Kidney glomerular epithelial cell (primary cell): ENCODE measurements at places on chromosomes 1 and 21.

- DNase-seq, result no peak
Observed at GRCh38 chr1:5796028-5796427, 196.2 kb downstream of the NPHP4 start.

DNA sequence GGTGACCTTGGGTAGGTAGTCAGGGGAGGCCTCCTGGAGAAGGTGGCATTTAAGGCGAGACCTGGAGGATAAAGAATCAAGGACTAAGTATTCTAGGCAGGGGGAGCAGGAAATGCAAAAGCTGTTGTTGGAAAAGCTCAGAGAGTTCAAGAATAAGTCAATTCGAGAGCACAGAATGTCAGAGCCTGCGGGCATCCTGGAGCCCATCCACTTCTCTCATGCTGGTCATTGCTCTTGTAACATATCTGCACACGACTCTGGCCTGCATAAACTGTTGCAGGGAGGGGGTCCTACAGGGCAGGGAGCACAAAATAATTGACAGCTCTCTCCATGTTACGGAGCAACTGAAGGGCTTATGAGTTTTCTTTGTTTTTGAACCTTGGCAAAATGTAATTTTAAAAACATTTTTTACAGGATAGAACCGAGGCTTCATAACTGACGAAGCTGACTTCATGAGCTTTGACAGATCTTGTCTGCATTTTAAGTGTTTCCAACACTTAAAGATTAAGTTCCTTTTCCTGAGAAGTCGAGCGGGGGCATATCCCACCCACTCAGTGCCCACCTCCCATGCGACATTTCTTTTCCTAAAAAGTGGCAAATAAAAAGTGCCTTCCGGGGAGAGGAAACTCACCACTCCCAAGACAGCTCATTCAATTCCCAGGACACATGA is 4.2 kb downstream of the PLA2G5 start:
- no peak for DNase-seq

- no peak for DNase-seq
Observed at GRCh38 chr1:207838156-207839082, 72.5 kb downstream of the CD34 start.

DNA sequence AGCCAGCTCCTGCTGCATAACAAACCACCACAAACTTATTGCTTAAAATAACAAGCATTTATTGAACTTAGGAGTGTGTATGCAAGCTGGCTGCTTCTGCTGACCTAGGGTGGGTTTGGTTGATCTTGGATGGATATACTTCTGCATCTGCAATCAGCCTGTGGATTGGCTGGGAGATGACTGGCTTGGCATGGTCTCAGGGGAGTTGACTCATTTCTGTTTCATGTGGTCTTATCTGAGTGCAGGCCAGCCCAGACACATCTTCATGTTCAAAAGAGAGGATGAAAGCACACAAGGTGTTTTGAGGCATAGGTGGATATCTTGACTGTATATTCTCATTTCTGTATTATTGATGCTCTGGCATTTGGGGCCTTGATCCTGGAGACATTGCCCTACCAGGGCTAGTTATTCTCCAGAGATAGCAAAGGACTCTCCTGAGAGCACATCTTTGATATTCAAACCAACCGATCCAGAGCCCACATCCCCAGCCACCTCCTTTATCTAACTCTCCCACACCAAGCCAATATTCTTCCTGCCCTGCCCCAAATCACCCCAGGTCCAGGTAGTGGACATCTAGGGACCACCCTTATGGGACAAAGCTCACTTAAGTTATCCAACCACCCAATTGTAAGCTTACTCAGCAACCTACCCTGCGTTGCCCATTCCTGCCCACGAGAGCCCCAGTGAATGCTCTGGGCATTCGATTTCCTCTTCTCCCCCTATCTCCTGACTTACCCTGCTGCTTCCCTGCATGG is 350.8 kb downstream of the PTPRU start:
- DNase-seq, result no peak

GRCh38 chr21:45142469-45143308 is 68.3 kb downstream of the ADARB1 start:
- DNase-seq, result no peak

DNA sequence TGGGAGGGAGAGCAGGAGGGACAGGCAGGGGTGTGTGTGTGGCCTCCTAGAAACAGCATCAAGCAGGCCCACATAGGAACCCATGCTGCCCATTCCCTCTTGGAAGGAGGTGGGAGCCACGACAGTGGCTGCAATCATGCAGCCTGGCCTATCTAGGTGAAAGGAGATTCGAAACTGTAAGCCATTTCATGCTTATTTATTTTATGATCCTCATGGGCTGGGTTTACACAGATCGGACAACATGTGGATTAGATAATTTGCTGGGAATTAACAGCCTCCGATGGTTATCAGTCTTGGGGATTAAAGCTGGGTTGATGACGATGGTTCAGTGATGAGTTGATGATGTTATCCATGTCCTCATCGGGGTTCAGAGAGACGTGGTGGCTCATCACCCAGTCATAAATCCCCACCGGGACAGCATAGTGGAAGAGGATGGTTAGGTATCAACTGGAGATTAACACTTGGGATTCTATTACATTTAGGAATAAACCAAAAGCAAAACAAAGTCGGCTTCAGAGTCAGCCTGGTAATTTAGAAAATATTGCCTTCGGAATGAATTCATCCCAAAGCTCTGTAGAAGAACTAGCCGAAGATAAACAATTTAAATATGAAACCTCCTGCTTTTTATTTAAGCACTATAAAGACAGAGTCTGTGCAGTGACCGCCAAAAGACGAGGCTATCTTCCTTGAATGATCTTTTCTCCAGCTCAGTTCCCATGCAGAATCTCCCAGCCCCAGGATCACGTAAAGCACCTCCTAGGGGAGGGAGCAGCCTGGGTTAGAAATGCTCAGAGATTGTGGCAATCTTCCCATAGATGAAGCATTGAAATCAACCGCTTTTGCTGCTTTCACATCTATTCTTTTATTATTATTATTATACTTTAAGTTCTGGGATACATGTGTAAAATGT is 252.8 kb downstream of the FOXD2 start:
- DNase-seq, result no peak

GRCh38 chr1:55230659-55231058 is 15.5 kb upstream of the USP24 start:
- DNase-seq, result no peak

- no peak for DNase-seq
Observed at GRCh38 chr1:76110666-76111065, 36.1 kb downstream of the ST6GALNAC3 start.

- DNase-seq, result peak; percentile 69
Observed at GRCh38 chr1:159214149-159214760, 9.6 kb downstream of the ACKR1 start.

GRCh38 chr1:204344665-204345355 is 14.9 kb downstream of the PLEKHA6 start:
- DNase-seq, result no peak

- no peak for DNase-seq
Observed at GRCh38 chr1:247445526-247446356, 12.2 kb downstream of the OR2B11 start.

GRCh38 chr1:230067871-230068620 is 1.0 kb downstream of the GALNT2 start:
- peak; percentile 20 for DNase-seq

GRCh38 chr1:31054349-31054748 is 11.2 kb downstream of the PUM1 start:
- no peak for DNase-seq

- DNase-seq, result no peak
Observed at GRCh38 chr1:195618287-195618686, 990.0 kb downstream of the KCNT2 start.

- no peak for DNase-seq
Observed at GRCh38 chr1:219330001-219330400, 156.3 kb downstream of the LYPLAL1 start.

DNA sequence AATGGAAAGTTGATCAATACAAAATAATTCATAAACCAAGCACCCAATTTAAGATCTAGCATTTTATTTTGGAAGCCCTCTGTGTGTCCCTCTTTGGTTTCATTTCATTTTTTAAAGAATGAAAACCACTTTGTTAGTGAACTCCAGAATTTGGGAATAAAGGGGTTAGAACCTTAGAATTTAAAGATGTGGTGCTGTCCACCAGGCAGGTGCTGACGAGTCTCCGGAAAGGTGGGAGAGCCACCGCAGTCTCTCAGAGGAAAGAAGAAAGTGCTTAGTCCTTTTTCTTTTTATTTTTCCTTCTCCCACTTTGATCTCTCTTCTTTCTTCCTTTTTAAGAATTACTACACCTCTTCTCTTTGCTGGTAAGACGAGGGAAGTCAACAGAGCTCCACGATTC is 20.5 kb upstream of the HIVEP3 start:
- DNase-seq, result no peak

GRCh38 chr1:85580872-85581801 is 576 bp downstream of the CCN1 start:
- no peak for DNase-seq

- DNase-seq, result no peak
Observed at GRCh38 chr21:36589352-36589971, 109.5 kb upstream of the SIM2 start.

DNA sequence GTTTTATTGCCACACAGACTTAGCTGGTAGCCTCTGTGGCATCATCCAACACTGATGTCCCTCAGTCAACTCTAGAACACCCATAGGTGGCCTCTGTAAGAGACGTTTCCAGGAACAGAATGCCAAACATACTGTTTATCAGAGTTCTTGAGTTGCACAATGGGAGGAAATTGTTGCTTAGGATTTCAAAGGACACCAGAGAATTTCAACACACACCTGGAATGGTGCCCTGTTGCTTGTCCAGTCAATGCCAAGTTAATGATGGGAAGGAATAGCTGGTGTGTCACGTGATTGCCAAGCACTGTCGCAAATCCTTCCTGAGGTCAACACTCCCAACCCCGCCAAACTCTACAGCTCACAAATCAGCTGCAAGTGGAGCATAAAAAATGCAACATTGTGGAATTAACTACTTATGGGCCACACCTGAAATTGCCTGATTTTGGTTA is 28.6 kb upstream of the DUSP23 start:
- DNase-seq, result no peak

- DNase-seq, result peak; percentile 75
Observed at GRCh38 chr1:157045250-157046218, at the start of gene ARHGEF11. TSS of gene ARHGEF11 (minus strand) at chr1:157045742. CDS start at chr1:157044330, 1,412 bp downstream.

DNA sequence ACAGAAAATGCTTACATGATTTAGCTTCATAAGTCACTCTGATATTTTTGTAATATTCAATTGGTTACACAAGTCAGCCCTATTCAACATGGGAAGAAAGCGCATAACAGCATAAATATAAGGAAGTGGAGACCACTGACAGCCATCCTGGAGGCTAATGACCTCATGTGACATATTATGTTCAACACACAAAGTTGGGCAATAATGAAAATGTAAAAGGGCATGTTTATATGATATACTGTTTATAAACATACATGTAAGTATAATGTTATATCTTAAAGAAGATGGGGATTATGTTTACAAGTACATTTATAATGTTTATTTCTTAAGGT is 30.2 kb downstream of the EVI5 start:
- no peak for DNase-seq

GRCh38 chr21:22258821-22259220 is 1260.6 kb downstream of the NCAM2 start:
- no peak for DNase-seq

GRCh38 chr1:18557621-18558465 is 72.8 kb upstream of the PAX7 start:
- peak; percentile 6 for DNase-seq

DNA sequence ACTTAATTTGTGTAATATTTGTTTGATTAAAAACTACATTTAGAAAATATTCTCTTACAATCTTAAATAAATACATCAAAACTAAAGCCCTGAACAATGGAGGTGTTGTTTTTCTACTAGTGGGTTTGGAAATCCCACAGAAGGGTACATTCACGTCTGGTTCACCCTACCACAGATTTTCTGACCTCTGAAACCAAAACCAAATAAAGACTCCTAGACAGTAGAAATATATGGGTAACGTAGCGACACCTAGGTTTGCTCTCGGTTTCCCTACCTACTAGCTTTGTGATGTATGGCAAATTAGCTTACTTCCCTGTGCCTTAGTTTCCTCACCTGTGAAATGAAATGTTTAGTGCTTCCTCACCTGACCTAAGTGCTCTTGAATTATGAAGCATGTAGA is 312.6 kb downstream of the DPYD start:
- no peak for DNase-seq

DNA sequence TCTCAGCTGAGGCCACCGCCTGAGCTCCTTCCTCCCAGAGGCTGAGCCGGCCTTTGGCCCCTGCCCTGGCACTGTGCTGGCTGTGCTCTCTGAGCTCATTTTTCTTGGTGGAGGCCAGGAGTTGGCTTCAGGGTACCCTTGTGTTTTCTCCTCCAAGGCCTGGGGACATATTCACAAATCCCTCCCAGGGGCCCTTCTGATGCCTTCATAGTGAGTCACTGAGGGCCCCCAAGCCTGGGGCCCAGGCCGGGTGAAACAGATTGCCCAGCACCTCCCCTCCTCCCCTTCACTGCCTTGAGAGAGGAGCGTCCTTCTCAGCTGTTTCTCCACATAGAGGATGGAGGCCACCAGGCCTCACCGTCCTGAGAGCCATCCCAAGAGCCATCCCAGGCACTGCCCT is 105.8 kb downstream of the SIK1 start:
- DNase-seq, result no peak

GRCh38 chr1:160704250-160704649 is 7.4 kb downstream of the CD48 start:
- DNase-seq, result no peak

DNA sequence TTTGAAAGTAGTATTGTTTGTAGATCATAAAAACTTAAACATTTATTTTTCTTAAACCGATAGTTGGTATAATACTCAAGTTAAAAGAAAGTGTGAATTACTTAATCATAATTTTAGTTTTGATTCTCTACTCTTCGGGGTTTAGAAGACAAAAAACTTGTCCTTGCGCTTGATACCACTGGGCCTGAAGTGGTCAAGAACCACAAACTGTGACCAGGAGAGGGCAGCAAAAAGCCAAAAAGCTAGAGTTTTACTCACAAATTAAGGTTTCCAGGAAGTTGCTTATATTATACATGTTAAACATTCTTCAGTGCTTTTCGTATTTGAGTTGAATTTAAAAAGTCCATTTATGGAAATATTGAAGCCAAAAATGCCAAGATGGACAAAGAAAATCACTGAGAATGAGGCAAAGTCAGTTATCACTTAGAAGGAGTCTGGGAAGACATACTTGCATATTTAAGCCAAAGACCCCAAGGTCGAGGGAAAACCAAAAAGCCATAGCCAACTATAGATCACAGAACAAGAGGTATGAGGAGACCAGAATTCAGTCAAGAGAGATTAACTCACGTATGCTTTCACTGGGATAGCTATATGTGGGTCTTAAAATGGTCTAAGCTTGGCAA is 34.2 kb downstream of the EFCAB7 start:
- no peak for DNase-seq

GRCh38 chr1:111731956-111732355 is 7.2 kb downstream of the INKA2 start:
- no peak for DNase-seq
